ENCODE measurements at places on chromosomes 3 and 15.

DNA sequence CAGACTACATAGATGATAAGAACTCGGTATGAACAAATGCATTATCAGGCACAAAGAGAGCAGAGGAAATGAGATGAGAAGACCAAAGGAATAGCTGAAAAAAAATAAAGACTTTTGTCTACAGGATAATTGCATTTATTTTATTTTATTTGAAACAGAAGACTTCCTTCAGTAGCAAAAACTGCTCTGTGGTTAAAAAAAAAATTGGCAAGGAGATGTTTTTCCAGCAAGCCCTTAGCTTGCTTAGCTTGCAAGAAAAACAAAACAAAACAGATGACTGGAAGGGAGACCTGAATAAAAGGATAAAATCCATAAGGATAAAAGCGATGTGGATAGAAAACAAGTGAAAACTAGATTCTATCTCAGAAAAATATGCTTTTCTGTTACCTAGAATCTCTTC lies 9.1 kb upstream of the PPM1L start:
- DNase-seq = no peak

DNA sequence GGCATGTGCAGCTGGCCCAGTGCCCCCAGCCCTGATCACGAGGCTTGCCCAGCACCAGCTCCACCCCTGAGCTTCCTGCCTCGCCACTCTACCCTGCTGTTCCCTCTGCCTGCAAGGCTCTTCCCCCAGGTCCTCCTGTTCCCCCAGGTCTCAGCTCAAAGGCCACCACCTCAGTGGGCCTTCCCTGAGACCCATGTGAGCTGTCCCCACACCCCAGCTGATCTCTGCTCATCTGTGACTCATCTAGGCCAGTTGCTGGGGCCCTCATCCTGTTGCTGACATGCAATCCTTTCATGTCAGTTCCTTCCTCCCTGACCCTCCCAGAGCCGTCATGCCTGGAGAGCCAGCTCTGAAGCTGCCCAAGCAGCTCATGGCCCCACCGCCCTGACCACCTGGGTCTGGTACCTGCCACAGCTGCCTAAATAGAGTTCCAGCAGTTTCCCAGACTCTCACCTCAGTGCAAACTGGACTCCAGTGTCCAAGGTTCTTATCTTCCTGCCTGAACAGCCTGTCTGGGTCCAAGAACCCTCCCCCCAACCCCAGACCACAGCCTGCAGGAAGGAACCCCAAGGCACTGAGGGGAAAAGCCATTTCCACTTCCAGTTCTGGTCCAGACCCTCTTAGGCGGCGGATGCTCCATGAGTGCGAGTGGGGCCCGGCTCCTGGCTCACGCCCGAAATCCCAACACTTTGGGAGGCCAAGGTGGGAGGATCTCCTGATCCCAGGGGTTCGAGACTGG lies 116.6 kb upstream of the IQSEC1 start:
- no peak for DNase-seq

DNA sequence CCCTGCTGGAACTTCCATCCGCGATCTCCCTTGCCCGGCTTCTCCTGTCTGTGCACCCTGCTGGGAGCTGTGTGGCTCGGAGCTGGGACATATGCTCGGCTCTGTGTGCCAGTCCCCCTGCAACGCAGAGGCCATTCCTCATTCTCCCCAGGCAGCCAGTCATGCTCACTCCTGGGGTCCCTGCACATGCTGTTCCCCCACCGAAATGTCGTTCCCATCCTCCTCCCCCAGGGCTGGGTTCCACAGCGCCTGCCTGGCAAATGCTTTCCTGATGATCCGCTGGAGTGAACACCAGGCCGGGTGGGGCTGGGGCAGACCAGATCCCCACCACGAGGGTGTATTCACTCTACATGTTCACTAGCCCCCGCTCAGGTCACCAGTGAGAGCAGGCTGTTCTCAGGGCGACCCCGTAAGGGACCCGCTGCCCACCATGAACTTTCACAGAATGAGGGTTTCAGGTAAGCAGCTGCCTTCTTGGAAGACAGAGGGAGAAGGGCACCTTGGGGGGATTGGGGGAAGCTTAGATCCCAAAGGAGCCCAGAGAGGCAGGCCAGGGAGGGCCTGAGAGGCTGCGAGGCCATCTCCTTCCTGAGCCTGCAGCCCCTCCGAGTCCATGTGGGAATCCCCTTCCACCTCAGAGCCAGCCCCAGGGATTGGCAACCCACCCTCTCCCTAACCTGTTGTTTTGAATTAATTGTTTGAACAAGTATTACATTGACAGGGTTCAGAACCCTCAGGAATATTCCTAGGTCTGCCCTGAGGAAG lies 88.7 kb upstream of the IQSEC1 start:
- no peak for DNase-seq

- no peak for DNase-seq
Measured at GRCh38 chr15:96338766-96339618, 8.5 kb downstream of the NR2F2 start.

GRCh38 chr3:33047842-33048834 lies 48.8 kb downstream of the GLB1 start:
- no peak for DNase-seq

GRCh38 chr3:70989174-70989573 lies 594.4 kb downstream of the FOXP1 start:
- no peak for DNase-seq

DNA sequence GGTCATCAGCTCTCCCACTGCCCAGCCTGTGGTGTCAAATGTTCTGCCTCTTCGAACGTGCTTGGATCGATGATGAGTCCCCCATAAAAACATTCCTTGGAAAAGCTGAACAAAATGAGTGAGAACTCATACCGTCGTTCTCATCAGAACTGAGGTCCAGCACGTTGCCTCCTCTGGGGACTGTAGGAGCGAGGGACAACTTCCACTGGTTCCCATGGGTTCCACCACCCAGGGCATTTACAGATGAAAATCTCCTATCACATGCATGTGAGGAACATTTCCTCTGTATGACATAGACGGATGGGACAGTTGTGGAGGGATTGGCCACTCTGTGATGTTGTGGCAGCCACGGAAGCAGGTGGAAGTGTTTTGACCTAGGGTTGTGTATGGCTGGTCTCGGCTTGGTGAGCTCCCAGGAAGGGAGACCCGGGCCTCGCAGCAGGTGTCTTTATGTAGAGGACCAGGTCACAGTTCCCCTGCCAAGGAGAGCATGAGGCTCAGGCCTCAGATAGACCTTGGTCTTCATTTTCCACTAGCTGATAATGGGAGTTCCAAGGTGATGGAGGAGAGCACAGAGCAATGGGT lies 113.0 kb downstream of the SNRPN start:
- DNase-seq = no peak

DNA sequence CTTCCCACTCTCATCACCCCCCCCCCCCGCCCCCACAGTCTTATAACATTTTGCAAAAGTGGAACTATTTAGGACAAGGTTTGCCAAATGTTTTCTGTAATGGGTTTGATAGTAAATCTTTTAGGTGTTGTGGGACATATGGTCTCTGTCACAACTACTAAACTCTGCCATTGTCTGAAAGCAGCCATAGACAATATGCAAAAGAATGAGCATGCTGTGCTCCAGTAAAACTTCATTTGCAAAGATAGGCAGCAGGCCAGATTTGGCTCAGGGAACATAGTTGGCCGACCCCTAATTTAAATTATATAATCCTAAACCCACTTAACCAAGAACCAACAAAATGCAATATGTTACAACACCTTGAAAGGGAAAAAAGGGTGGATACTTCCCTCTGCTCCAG lies 46.4 kb downstream of the TIPARP start:
- DNase-seq = no peak

DNA sequence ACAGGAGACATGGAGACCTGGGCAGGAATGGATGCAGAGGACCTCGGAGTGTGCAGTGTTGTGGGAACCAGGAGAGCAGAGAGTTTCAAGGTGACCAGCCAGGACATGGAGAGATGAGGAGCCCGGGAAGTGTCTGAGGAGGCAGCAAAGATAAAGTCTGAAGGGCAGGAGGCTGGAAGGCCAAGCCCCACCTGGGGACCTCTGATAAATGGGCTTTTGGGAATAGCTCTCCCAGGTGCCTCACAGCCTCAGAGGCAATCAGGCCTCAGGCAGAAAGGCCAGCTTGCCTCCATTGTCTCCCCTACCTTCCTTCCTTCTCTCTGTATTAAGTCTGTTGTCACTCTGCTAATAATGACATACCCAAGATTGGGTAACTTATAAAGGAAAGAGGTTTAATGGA lies 97.5 kb upstream of the TPM1 start:
- no peak for DNase-seq

- no peak for DNase-seq
Measured at GRCh38 chr3:15300323-15301078, 31.9 kb downstream of the SH3BP5 start.
